ENCODE measurements at places on chromosomes 6 and 20. TPM values are rescaled to one million over a fixed set of nuclear protein-coding genes. Genes with fewer than 3 reads are reported as not detected.
A peak's percentile ranks its signal among the peaks of the same experiment; 100 is the strongest.

GRCh38 chr20:62367136-62367632, at the start of gene LAMA5:
Gene LAMA5, minus strand, starts transcription at chr20:62367312. Its CDS starts 67 bp downstream, at chr20:62367245.
- H3K36me3 ChIP-seq, result no peaks in the 10 kb centered on the region
- DNase-seq, result no peak
- no peak within 1 kb of the TSS for H3K27ac ChIP-seq
- H3K4me3 ChIP-seq, result no peak within 1 kb of the TSS
- H3K4me1 ChIP-seq, result peaks cover 25% of the 10 kb centered on the region

DNA sequence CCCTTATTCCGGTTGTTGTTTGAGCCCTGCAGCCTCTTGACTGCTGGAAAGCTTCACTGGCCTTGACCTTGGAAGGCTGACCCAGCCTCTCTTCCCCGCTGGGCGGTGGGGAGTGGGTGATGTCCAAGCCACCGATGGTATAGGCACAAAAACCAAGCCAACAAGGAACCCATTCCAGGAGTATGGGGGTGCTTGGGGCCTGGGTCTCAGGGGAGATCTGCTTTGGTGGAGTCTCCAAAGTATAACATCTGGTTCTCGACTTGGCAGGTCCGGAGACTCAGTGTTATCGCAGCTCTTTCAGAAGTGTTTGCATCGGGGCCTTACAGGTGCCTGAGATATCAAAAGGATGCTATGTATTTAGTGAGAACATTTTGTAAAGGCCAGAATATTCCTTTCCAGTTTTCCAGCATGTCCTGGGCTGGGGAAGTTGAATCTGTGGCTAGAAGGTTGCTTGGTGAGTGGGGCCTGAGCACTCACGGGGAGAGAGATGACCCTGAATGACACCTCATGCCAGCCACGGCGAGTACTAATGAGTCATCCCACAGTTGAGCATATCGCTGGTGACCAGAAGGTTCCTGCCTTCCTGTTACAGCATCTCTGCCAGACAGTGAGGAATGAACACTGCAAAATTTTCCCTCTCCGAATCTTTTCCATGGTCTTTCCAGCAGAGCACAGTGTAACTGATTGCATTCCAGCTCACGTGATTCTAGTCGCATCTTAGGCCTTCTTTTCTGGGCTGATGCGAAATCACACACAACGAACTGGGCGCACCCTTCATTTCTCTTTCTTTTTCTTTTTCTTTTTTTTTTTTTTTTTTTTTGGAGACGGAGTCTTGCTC, 133.9 kb downstream of the ZDHHC14 start:
- H3K36me3 ChIP-seq, result no peaks in the 10 kb centered on the region
- no peak overlapping the region for H3K27ac ChIP-seq
- DNase-seq, result no peak
- no peak overlapping the region for H3K4me3 ChIP-seq

DNA sequence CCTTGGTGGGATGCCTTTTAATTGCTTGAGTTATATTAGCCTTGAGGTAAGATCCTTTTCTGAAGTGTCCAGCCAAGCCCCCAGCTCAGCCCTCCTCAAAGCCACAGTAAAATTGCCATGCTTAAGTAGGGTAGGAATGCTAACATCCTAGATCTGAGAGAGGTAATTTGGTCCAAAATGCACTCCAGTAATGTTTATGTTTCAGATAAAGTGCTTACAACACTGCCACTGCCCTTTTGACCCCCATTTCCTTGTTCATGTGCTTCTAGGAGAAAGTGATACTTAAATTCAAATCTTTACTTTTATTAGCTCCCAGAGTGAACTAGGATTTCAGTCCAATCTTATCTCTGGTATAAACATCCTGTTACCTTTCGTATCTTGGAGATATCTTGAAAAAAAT, 318.0 kb downstream of the BMP2 start:
- no peaks in the 10 kb centered on the region for H3K27me3 ChIP-seq
- H3K36me3 ChIP-seq, result no peaks in the 10 kb centered on the region
- no peak for DNase-seq
- no peak overlapping the region for H3K4me3 ChIP-seq
- no peak overlapping the region for H3K27ac ChIP-seq
- no peaks in the 10 kb centered on the region for H3K4me1 ChIP-seq

The ISM1 gene
- total RNA-seq, result 0.67 TPM

DNA sequence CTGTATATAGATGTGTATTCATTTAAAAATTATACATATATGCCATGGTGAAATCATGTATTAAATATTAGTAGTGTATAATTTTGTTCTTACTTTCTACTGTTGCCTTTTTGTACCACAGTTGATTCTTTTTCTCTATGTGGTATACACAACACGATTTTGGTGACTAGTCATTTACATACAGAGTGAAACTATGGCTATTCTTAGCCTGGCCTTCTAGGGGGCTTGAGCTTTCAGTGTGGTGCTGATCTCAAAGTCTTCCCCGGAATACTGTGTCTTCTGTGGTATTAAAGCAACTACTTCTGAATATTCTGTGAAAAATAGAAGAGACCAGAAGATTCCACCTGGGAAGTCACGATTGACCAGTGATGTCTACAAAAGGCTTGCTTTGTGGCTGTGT, 301.9 kb downstream of the UTRN start:
- peaks cover 18% of the 10 kb centered on the region for H3K4me1 ChIP-seq
- H3K4me3 ChIP-seq, result no peak overlapping the region
- no peaks in the 10 kb centered on the region for H3K27me3 ChIP-seq

DNA sequence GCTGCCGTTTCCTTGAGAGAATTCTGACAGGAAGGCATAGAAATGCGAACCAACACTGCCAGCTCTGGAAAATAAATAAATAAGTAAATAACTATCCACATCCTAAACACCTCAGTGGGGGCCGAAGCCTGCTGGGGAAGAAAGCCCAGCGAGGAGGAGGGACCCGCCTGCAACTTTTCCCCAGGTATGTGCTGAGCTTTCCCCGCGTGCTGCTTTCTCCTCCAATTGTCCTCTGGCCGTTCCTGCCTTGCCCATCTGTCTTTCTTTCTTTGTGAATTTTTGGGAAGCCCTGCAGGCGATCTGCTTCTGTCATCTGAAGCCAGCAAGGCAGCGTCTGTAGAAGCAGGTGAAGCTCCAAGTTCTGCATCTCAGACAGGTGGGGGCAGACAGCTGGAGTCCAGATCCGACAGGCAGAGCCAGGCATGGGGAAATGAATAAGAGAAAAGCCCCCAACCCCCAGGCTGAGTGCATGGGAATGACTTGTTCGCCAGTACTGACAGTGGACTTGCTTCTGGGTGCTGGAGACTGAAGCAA, 49.2 kb upstream of the IL17A start:
- no peak for DNase-seq
- no peaks in the 10 kb centered on the region for H3K4me1 ChIP-seq
- H3K36me3 ChIP-seq, result no peaks in the 10 kb centered on the region
- no peak overlapping the region for H3K27ac ChIP-seq
- peaks cover 6% of the 10 kb centered on the region for H3K27me3 ChIP-seq
- no peak overlapping the region for H3K4me3 ChIP-seq

GRCh38 chr20:47663354-47664067, 121.8 kb downstream of the SULF2 start:
- no peaks in the 10 kb centered on the region for H3K27me3 ChIP-seq
- H3K36me3 ChIP-seq, result peaks cover 24% of the 10 kb centered on the region
- peak; percentile 77 for DNase-seq
- no peak overlapping the region for H3K27ac ChIP-seq
- H3K4me3 ChIP-seq, result no peak overlapping the region
- no peaks in the 10 kb centered on the region for H3K4me1 ChIP-seq

DNA sequence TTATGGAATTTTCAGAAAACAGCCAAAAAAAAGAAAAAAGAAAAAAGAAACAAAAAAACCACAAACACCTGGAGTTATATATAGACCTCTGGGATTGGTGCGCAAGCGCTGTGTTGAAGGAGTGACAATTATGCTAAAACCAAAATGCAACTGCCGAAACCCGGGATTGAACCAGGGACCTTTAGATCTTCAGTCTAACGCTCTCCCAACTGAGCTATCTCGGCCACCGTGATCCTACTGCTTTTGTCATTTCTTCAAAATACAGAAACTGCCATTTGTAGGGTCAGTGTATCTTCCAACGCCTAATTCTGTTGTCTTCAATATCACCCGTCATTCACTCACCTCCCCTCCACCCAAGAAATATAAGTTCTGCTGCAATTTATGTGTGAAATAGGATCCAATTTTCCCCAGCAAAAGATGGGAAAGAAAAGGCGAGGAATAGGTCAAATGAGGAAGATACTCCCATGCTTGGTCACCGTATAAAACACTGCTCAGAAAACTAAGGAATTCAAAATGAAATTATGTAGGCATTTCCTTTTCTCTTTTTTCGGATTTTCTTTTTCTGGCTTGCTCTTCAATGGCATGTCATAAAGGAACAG, 116.0 kb downstream of the TRIM27 start:
- H3K4me3 ChIP-seq, result no peak overlapping the region
- no peaks in the 10 kb centered on the region for H3K36me3 ChIP-seq
- H3K4me1 ChIP-seq, result no peaks in the 10 kb centered on the region
- peaks cover 70% of the 10 kb centered on the region for H3K27me3 ChIP-seq
- no peak overlapping the region for H3K27ac ChIP-seq
- DNase-seq, result peak; percentile 16

Measured in CD4-positive, CD25-positive, alpha-beta regulatory T cell (primary cell).